ENCODE measurements at places on chromosomes 16 and 17.

GRCh38 chr17:17109907-17110306, 67.7 kb downstream of the MPRIP start:
- peak; percentile 63 for DNase-seq

GRCh38 chr16:60945225-60945624, 1091.0 kb downstream of the CDH8 start:
- DNase-seq = no peak

- DNase-seq = no peak
Measured at GRCh38 chr17:74454197-74455024, 12.0 kb upstream of the CD300A start.

GRCh38 chr16:75035410-75035968, 36.7 kb downstream of the ZNRF1 start:
- DNase-seq = no peak

DNA sequence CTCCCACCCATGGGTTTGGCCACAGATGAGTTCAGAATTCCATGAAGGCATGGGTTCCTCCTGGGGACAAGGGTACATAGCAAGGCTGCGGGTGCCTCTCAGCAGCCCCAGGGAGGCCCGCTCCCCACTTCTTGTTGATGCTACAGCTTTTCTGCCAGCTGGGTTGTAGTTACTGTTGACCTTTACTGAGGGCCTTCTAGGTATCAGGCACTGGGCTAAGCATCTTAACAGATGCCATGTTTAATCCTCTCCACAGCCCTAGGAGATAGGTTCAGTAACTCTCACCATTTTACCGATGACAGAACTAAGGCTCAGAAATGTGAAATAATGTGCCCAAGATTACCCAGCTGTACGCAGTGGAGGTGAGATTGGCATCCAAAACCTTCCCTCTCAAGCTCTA, 54.3 kb upstream of the DLX4 start:
- no peak for DNase-seq

DNA sequence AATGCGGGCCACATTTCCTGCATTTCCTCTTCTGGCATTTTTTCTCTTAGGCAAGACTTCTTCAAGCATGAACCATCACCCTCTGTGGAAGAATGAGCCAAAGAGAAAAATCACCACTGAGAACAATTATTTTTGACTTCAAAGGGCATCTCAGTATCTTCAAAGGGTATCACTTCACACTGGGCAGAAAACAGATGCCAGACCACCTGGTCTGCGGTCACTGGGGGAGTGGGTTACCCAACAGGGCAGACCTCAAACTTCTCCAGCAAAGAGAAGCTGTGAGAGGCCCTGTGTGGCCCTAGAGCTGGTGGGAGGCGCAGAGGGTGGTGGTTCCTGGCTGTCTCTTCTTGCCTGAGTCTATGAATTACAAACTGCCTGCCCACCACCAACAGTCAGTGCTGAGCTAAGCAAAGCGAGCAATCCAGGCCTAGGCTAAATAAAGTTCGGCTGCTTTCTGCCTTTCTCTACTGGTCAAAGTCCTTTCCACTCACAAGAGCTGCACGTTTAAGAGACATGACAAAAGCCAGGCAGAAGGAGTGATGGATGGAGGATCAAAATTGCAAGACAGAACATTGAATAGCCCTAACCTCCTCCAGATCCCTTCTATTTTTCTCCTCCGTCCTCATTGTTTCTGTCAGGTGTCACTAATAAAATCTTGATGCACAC, 602.7 kb upstream of the CDH5 start:
- DNase-seq = no peak

DNA sequence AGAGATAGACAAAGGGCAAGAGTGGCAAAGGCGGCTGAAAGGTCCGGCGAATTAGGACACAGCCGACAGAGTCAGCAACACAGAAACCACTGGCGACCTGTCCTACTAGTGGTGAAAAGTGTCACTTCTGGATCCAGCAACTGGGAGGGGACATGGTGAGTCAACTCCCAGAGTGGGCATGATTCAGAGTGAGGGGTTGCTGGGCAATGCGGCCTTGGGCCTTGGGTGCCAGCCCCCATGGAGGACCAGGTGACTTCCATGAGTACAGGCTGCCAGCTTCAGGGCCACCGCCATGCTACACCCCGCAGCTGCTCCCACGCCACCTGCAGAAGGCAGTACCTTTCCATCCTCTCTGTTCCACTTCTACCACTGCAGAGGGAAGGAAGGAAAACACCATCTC, 110.6 kb downstream of the ZFHX3 start:
- DNase-seq = no peak

- no peak for DNase-seq
Measured at GRCh38 chr16:59634004-59634579, 900.0 kb upstream of the GOT2 start.

DNA sequence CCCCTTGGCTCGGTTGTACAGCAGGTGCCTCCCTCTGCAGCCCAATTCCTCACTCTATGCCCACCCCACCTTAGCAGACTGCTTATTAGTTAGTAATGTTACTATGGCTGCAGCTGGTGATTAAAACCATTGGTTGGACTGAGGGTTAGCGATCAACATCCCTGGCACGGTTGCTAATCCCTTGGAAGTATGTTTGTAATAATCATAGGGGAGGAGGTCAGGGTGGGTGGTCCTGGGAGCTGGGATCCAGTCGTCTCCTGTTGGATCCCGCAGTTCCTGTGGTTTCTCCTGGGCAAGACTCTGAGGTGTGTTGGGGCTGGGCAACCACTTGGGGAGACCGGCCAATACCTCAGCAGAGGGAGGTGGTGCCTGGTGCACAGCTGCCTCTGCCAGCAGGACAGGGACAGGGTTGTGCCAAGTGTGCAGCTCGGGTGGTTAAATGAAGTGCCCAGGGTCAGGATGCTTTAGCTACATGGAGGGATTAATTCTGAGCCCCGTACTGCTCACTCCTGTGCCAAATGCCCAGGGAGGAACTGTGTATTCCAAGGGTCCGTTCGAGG, 38.0 kb downstream of the FZD2 start:
- no peak for DNase-seq

DNA sequence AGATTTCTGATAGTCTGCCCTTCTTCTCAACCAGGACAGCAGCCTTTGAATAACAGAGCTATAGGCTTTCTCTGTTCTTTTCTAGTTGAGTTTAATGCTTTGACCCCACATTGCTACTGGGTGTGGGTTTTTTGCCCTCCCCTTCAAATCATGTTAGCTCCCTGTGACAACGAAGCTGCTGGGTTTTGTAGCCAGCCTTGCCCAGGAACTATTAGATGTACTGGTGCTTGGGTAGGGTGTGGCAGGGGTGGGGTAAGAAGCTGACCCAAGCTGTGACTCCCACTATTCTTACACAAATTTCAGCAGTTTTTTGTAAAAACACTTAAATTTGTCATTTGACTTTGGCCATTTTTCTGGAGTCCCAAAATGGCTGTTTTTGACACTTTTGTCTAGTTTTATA, 69.7 kb downstream of the NLK start:
- DNase-seq = no peak

DNA sequence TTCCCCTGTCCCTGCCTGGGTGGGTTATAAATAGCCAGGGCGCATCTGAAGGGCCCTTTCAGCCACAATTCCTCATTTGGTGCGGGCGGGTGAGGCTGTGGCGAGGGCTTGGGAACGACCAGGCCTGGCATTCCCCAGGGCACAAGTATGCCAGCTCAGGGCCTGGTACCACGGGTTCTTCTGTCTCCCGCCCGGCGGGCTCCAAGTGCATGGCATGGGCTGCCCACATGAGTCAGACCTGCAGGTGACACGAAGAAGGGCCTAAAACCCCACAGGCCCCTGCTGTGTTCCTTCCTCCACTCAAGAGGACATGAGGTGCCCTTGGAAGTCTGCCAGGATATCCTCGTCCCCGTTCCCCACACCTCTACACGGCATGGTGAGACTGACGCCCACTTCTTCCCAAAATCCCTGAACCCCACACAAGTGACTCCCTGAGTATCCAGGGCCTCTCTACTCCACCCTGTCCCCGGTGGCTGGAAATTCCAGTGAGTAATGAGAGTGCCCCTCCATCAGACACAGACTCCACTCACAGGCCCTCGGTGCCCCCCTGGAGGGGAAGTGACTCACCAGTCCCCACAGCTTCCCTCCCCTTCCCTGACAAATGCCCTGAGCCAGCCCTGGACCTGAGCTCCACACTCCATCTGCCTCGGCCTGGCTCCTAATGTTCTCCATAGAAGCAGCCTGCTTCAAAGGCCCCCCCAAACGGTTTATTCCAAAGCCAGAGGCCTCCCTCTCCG, 68.8 kb downstream of the ABR start:
- no peak for DNase-seq

- no peak for DNase-seq
Measured at GRCh38 chr16:80968386-80969113, 38.1 kb downstream of the CMC2 start.

- no peak for DNase-seq
Measured at GRCh38 chr16:50881331-50881830, 139.5 kb downstream of the CYLD start.

DNA sequence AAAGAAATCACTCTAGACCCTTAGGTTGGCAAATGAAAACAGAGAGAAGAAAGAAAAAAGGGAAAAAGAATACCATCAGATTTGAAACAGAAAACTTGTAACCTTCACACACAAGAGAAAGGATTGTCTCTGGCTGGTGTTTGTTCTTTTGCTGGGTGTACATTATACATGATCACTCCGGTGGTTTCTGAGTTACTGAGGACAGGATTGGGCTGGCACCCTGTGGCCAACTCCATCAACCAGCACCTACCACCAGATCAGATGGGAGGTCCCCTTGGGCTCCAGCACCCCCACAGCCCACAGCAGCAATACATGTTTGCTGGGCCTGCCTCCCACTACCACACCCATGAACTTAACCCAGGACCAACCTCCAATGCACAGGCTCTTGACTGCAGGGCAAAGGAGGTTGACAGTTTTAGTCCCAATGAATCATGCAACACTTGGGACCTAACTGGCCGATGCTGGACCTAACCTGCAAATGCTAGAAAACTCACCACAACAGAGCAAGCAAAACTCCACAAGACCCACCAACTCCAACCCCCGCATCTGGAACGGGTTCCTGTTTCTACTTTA, 308.3 kb downstream of the SOX9 start:
- no peak for DNase-seq

GRCh38 chr17:4565209-4566141, 5.1 kb upstream of the GGT6 start:
- DNase-seq = peak; percentile 53

GRCh38 chr16:48318630-48319029, 66.6 kb downstream of the SIAH1 start:
- DNase-seq = peak; percentile 19

DNA sequence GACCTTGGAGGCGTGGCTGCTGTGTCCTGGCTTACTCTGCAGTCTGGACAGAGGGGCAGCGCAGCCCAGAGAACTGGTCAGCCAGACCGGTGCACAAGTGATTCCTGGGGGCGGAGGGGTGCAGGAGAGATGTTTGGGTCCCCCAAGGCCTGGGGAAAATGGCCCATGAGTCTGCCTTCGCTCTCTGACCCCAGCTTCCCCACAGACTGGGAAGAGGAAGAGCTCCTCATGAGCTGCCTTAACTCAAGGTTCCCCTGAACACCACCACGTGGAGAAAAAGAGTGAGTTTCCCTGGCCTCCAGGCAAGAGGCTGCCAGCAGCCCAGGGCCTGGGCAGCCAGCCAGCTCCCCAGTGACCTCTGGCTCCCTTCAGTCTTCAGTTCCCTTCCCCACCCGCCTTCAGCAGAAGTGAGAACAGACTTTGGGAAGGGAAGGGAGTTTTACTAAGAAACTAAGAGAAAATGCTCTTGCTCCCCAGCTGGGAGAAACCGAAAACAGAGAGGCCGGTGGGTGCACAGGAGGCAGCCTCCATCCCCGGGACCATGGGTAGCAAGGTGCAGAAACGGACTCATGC, 2.0 kb upstream of the C17orf99 start:
- DNase-seq = peak; percentile 71

DNA sequence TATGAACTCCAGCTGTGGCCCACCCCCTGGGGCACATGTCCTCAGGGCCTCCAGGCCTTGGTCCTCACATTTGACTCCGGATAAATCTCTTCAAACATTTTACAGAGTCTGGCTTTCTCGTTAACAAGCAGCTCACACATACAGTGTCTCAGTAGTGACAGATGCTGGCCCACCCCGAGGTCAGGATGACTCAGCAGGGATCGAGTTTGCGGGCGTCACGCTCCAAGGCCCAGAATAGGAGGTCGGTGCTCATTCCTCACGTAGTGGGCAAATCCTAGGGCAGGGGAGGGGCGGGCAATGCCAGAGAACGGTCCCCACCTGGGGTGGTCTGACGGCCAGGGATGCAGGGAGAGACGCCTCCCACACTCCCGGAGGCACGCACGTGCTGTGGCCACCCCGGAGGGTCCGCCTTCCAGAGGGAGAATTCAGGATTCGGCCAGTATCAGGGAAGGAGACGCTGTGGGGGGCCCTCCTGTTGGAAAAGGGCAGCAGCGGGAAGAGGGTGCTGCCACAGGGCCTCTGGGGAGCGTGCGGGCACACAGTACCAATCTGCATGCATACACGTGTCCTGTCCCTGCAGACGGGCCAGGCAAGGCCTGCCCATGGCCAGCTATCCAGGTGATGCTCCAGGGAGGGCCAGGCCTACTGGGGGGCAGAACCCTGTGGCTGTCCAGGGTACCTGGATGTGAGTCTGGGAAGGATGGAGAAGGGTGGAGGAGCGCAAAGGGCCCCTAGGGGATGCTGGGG, 8.6 kb downstream of the SLC7A5 start:
- no peak for DNase-seq

- DNase-seq = no peak
Measured at GRCh38 chr17:70539132-70539924, 370.0 kb downstream of the KCNJ2 start.

Data from CD4-positive, alpha-beta T cell treated with Interleukin-1 beta for 1 hour (primary cell).